ENCODE measurements at places on chromosomes 4 and X.
A peak's percentile ranks its signal among the peaks of the same experiment; 100 is the strongest.

- DNase-seq, result no peak
Measured at GRCh38 chr4:18508786-18509185, 487.2 kb upstream of the LCORL start.

- DNase-seq, result no peak
Measured at GRCh38 chrX:112577146-112577545, 102.6 kb downstream of the LHFPL1 start.

DNA sequence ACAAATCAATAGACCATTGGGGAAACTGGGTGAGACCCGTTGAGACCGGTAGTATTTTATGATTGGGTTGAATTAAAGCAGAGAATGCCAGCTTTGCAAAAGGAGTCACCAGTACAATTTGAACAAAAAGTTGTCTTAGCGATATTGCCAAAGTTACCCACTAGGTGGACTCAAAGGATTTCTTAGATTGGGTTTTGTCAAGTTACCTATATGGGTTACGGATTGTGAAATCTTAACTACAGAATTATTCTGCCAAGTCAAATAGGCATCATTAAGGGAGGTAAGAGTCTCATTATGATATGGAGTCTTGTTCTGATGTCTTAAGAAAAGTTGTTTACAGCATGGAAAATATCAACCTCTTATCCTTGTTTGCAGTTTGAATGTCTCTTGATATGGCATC, 15.0 kb upstream of the CT47A1 start:
- peak; percentile 10 for DNase-seq

- peak; percentile 52 for DNase-seq
Measured at GRCh38 chr4:93217431-93217830, 611.1 kb upstream of the ATOH1 start.

Data from amniotic epithelial cell (primary cell).